SJCRH30 (cell line): ENCODE measurements at places on chromosomes 3 and 15. TPM values are rescaled to one million over a fixed set of nuclear protein-coding genes. Genes with fewer than 3 reads are reported as not detected.

The ZNF501 gene
- total RNA-seq, result 0.76 and 1.8 TPM in 2 replicates

- H3K27me3 ChIP-seq, result peaks cover 14% of the 10 kb centered on the region
- H3K27ac ChIP-seq, result no peak overlapping the region
- H3K4me1 ChIP-seq, result peaks cover 22% of the 10 kb centered on the region; the same call in 1 of the 2 replicates
- DNase-seq, result no peak
Measured at GRCh38 chr3:50158530-50159146, 3.5 kb downstream of the SEMA3F start.

GRCh38 chr3:21356402-21356801, 394.6 kb downstream of the ZNF385D start:
- H3K27me3 ChIP-seq, result no peaks in the 10 kb centered on the region
- no peak overlapping the region for H3K4me3 ChIP-seq
- no peaks in the 10 kb centered on the region for H3K36me3 ChIP-seq
- no peak overlapping the region for H3K27ac ChIP-seq
- no peak for DNase-seq

The HYAL1 gene
- total RNA-seq, result 0.43 TPM in 1 of 2 replicates, not detected in the other

The EPHB3 gene
- 16.4 and 16.6 TPM in 2 replicates for total RNA-seq

- H3K4me1 ChIP-seq, result no peaks in the 10 kb centered on the region
- H3K27ac ChIP-seq, result no peak overlapping the region
- peak; percentile 40 for DNase-seq
Measured at GRCh38 chr3:80870476-80871041, 890.9 kb downstream of the GBE1 start.

DNA sequence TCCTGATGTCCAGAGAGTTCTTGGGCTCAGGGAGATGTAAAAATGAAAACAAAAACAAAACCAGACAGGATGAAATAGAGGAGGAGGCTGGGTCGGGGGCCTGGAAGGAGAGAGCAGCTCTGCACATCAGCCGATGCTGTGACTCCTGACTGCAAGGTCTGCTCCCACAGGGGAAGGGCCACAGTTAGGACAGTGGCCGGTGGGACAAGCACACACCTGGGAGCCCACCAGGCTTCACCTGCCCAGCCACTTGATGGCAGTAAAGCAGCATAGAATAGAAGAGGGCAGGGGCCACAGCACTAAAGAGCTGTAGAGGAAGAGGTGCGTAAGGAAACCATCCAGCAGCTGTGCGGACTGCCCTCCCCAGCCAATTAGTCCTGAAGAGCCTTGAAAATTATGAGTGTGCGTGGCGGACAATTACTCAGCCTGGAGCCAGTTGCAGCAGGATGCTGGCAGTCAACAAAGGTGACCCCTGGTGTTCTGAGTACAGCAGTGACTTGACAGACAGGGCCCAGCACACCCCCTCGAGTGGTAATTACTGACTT, 29.8 kb downstream of the ALS2CL start:
- DNase-seq, result peak; percentile 61
- no peaks in the 10 kb centered on the region for H3K36me3 ChIP-seq
- H3K4me3 ChIP-seq, result no peak overlapping the region
- H3K27ac ChIP-seq, result peak overlapping the region; percentile 72

DNA sequence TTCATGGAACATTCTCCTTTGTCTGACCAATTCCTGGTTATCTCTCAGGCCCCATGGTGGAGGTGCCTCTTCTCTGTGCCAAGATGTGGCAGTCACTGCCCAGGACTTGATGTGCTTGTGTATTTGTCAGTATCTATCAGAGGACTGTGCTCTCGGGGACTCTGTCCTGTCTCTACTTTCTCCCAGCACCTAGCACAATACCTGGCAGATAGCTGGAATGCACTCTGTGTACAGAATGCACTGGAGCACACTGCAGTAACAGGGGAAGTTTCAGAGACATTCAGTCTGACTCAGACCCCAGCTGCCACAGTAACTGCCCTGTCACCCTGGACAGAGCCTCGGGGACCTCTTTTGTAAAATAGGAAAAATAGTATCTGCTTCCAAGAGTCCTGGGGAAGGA, 34.6 kb upstream of the SV2B start:
- no peak overlapping the region for H3K27ac ChIP-seq
- H3K4me1 ChIP-seq, result no peaks in the 10 kb centered on the region
- H3K36me3 ChIP-seq, result no peaks in the 10 kb centered on the region
- H3K27me3 ChIP-seq, result peaks cover 2% of the 10 kb centered on the region; the same call in 1 of the 2 replicates
- no peak overlapping the region for H3K4me3 ChIP-seq
- no peak for DNase-seq

DNA sequence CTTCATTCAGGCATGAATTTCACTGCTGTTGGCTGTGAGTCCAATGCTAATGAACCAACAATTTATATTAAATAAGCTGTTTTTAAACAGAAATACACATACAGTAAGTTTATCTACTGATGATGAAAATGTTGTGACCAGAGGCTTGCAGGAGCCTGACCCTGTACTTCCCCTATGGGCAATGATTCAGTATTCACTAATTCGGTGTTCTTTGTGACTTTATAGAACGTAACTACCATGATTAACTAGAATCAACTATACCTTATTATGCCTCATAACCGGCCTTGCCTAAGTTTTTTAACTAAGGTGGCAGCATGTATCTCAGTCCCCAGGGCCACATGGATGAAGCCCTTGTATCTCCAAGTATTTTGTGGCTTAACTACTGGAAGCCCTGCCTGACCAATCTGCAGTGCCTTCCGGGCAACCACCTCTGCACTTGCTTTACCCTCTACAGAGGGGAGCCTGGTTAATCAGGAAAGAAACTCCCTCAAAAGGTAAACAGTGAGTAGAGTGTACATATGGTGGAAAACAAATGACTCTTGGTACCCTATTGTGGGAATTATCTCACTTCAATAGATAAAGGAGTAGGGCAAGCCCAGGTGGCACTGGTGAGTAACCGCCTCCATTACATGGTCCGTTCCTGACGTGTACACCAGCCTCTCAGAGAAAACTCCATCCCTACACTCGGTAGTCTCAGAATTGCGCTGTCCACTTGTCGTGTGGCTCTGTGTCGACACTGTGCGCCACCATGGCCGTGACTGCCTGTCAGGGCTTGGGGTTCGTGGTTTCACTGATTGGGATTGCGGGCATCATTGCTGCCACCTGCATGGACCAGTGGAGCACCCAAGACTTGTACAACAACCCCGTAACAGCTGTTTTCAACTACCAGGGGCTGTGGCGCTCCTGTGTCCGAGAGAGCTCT, 11.6 kb upstream of the CLDN18 start:
- no peaks in the 10 kb centered on the region for H3K27me3 ChIP-seq
- no peaks in the 10 kb centered on the region for H3K36me3 ChIP-seq
- H3K27ac ChIP-seq, result no peak overlapping the region
- no peak for DNase-seq
- H3K4me3 ChIP-seq, result no peak overlapping the region
- H3K4me1 ChIP-seq, result no peaks in the 10 kb centered on the region

DNA sequence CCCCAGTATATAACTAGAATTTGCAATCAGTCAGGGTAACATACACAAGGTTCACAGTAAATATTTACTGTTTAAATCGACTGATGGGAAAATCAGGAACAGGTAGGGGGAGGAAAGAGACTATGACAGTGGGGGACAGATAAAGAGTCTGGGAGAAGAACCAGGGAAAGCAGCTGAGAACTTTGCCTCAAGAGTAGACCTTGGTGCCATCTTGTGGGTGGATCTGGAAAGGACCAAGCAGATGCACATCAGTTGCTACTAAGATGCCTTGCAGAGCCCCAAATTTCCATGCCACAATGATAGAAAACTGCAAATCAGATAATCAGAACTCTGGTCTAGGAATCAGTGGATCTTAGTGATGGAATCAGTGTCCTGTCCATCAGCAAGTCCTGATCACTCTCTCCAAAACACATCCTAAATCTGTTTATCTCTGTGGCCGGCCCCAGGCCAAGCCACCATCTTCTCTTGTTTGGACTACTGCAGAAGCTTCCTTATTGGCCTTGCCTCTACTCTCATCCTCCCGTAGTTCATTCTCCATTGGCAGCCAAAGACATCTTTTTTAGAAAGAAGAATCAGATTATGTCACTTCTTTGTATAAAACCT, 62.7 kb downstream of the PDE8A start:
- H3K27me3 ChIP-seq, result no peaks in the 10 kb centered on the region
- no peaks in the 10 kb centered on the region for H3K36me3 ChIP-seq
- peaks cover 21% of the 10 kb centered on the region for H3K4me1 ChIP-seq
- peak; percentile 66 for DNase-seq
- no peak overlapping the region for H3K4me3 ChIP-seq

The SYNPR gene
- not detected in 2 replicates for total RNA-seq

DNA sequence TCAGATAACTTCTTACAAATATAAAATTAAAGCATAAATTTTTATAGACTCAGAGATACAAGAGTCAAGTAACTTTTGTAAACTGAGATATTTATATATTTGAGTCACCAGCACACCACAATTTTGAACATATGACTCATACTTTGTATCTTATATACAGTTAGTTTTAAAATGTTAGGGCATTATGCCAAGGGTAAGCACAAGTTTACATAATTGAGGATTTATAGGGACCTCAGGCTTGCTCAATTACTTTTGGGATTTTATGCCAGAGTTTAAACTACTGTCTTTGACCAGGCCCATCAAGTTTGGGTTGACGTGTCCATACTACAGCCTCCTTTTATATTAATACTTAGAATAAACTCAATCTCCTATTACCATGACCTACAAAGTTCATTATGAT, 7.4 kb upstream of the FGF7 start:
- no peaks in the 10 kb centered on the region for H3K27me3 ChIP-seq
- DNase-seq, result no peak
- H3K27ac ChIP-seq, result no peak overlapping the region
- no peaks in the 10 kb centered on the region for H3K4me1 ChIP-seq

DNA sequence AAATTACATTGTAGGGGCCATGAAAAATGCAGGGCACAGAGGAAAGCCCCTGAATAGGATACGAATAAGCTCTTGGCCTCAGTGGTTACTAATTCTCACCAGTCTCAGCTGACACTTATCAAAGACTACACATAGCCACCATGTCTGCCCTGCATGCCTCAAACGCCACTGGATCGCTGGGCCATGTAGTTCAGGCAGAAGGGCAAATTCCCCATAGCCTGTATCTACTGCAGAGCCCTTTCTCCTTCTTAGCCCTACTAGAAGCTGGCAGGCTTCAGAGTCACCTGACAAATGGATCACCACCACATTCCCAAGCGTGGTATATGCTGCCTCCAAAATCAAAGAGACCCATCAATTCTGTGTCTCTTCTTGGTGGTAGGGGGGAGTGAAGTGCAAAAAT, 177.4 kb downstream of the MINAR1 start:
- no peak overlapping the region for H3K27ac ChIP-seq
- H3K27me3 ChIP-seq, result no peaks in the 10 kb centered on the region
- H3K4me3 ChIP-seq, result no peak overlapping the region
- H3K4me1 ChIP-seq, result no peaks in the 10 kb centered on the region

GRCh38 chr3:147572970-147573340, 163.8 kb downstream of the ZIC1 start:
- no peak for DNase-seq
- H3K4me1 ChIP-seq, result no peaks in the 10 kb centered on the region; the same call in 1 of the 2 replicates
- H3K4me3 ChIP-seq, result no peak overlapping the region
- H3K36me3 ChIP-seq, result no peaks in the 10 kb centered on the region

DNA sequence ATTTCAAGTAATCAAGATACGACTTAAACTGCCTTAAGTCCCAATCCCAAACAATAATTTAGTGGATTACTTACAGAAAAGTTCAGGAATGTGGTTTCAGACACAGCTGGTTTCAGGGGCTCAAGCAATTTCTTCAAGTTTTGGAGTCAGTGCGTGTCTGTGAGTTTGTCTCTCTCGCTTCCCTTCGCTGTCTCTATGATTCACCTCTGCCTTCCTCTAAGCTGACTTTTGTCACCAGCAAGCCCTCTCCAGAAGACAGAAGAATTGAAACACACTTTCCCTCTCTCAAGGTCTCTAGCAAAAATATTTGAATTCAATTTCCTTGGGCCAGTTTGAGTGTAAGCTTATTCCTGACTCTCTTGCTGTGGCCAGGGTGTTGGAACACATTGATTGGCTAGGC, 392.4 kb downstream of the EDEM1 start:
- H3K27ac ChIP-seq, result no peak overlapping the region
- H3K36me3 ChIP-seq, result no peaks in the 10 kb centered on the region

DNA sequence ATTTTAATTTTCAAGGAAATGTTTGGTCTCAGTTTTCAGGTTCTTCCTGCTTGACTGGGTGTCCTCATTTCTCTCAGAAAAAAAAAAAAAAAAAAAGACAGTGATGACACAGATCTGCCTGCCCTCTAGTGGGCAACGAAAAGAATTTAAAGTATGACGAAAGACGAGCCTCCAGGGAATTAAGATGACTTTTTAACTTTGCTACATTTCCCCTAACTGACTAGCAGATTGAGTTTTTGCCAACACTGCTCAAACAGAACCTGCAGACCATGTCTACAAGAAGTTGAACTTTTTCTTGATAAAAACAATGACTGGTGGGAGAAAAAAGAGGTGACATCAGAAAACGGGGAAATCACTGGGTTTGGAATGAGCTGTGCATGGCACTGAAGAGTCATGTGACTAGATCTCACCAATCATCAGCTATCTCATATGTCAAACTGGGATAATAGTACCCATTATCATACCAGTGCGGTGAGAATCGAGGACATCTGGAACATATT, 40.8 kb downstream of the EOMES start:
- H3K4me1 ChIP-seq, result no peaks in the 10 kb centered on the region
- H3K36me3 ChIP-seq, result no peaks in the 10 kb centered on the region
- no peak overlapping the region for H3K27ac ChIP-seq
- DNase-seq, result peak; percentile 35
- peak overlapping the region; percentile 34 for H3K4me3 ChIP-seq

DNA sequence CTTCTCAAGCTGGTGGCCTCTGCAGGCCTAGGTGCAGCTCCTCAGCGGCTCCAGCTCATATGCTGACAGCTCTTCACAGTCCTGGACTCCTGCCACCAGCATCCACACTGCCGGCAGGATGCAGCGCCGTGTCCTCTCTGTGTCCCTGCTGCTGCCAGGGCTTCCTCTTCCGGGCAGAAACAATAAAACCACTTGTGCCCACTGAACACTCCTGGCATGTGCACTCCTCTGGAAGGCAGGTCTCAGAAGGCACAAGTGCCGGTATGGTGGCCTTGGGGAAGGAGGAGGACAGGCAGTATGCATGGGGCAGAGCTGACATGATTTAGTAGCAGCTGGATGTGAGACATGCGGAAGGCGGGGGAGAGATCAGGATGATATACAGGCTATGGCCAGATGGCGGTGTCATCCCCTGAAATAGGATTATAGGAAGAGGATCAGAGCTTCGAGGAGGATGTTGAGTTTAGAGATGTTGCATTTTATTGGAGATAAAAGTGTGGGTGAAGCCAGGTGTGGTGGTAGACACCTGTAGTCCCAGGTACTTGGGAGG, 7.5 kb upstream of the MAN2A2 start:
- DNase-seq, result no peak
- no peak overlapping the region for H3K27ac ChIP-seq
- H3K4me1 ChIP-seq, result no peaks in the 10 kb centered on the region
- peaks cover 10% of the 10 kb centered on the region; the same call in 1 of the 2 replicates for H3K27me3 ChIP-seq
- no peak overlapping the region for H3K4me3 ChIP-seq

- no peak overlapping the region for H3K27ac ChIP-seq
- H3K4me1 ChIP-seq, result peaks cover 7% of the 10 kb centered on the region
- no peak for DNase-seq
- H3K4me3 ChIP-seq, result no peak overlapping the region
Measured at GRCh38 chr3:184647405-184647936, 64.4 kb downstream of the MAGEF1 start.
